Ovary (tissue), 10 donors: ENCODE measurements at places on chromosomes 5 and 9. TPM values are rescaled to one million over a fixed set of nuclear protein-coding genes. Genes with fewer than 3 reads are reported as not detected.

DNA sequence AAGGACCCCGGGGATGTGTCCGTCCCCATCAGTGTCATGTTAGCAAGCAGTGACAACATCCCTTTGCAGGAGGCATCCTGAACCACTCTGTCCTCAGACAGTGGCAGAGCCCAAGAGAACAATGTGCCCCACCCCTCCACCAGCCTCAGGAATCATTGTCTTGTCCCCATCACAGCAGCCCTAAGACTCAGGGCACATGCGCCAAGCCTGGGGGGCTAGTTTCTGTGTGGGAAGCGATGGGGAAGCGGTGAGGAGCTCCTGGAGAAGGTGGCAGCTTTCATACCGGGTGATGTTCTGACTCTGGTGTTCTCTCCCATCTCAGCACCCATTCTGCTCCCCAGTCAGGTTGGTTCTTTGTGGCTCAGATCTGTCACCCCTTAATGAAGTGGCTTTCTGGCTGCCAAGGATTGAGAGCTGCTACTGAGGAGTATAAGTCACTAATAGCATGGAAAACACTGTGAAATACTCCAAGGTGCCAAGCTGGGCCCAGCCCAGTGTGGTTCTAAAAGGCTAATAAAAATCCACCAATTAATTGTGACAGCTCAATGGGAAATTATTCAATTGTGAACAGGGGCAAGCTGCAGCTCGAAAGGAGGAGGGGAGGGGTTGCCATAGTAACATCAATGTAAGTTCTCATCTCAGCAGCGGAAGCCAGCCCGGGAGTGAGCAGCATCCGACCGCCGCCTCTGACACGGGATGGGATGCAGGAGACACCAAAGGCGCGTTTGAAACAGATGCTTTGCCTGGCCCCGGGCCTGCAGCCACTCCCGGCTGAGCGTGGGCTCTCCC, 4.7 kb downstream of the QRFP start:
- DNase-seq = no peak
- H3K4me3 ChIP-seq = no peak overlapping the region
- H3K27me3 ChIP-seq = no peaks in the 10 kb centered on the region
- H3K36me3 ChIP-seq = no peaks in the 10 kb centered on the region
- no peaks in the 10 kb centered on the region for H3K4me1 ChIP-seq

GRCh38 chr5:53820802-53821171, 260.3 kb downstream of the NDUFS4 start:
- H3K36me3 ChIP-seq = no peaks in the 10 kb centered on the region
- DNase-seq = no peak
- H3K27ac ChIP-seq = no peak overlapping the region
- no peaks in the 10 kb centered on the region for H3K27me3 ChIP-seq
- no peak overlapping the region for H3K4me3 ChIP-seq

DNA sequence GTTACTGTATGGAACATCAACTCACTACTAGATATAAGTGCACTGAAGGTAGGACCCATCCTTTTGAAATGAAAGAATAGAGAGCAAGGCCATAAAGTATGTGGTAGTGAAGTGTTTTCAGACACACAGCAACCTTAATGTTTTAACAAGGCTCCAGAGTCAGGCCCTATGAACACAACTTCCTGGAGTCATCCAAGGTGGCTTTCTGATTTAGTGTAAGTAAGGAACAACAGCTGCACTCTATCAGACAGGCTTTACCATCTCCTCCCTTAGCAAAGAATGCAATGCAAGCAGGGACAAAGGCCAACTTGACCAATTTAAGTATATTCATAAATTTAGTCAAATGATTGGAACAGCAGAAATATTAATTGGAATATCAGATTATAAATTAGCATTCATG, 90.1 kb downstream of the MPDZ start:
- H3K4me3 ChIP-seq = no peak overlapping the region
- H3K27ac ChIP-seq = no peak overlapping the region
- no peaks in the 10 kb centered on the region for H3K4me1 ChIP-seq

DNA sequence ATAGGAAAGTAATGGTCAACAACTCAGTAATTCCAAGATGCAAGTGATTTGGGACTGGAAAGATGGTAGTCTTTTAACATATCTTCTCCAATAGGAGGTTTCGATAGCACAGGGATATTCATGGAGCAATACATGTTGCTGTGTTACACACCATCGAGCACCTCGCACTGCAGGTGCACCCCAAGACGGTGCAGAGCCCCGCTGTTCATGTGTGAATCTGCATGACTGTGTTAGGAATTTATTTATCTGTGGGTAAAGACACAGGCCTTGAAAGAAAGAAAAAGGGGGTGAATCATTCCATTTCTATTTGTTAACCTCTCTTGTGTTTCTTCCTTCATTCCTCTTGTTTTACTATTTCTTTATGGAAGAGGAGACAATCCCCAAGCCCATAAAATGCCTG, 217.1 kb downstream of the EBF1 start:
- H3K4me1 ChIP-seq = peaks cover 7% of the 10 kb centered on the region
- DNase-seq = no peak
- no peak overlapping the region for H3K4me3 ChIP-seq
- H3K27me3 ChIP-seq = no peaks in the 10 kb centered on the region

- H3K27me3 ChIP-seq = no peaks in the 10 kb centered on the region
- H3K4me1 ChIP-seq = no peaks in the 10 kb centered on the region
- DNase-seq = no peak
- H3K36me3 ChIP-seq = no peaks in the 10 kb centered on the region
- no peak overlapping the region for H3K4me3 ChIP-seq
These were observed 226.5 kb upstream of the GLRA1 start for GRCh38 chr5:152151113-152151512.

- no peak for DNase-seq
- H3K27ac ChIP-seq = peak overlapping the region; percentile 76
- H3K27me3 ChIP-seq = no peaks in the 10 kb centered on the region
- H3K4me3 ChIP-seq = no peak overlapping the region
- H3K4me1 ChIP-seq = peaks cover 6% of the 10 kb centered on the region
These were observed 148.0 kb downstream of the MEF2C start for GRCh38 chr5:88734983-88735382.

PCDHB3 gene
- 3.7 TPM for total RNA-seq

CTXN3 gene
- not detected for total RNA-seq

TMEM232 gene
- total RNA-seq = 2.4 TPM

DNA sequence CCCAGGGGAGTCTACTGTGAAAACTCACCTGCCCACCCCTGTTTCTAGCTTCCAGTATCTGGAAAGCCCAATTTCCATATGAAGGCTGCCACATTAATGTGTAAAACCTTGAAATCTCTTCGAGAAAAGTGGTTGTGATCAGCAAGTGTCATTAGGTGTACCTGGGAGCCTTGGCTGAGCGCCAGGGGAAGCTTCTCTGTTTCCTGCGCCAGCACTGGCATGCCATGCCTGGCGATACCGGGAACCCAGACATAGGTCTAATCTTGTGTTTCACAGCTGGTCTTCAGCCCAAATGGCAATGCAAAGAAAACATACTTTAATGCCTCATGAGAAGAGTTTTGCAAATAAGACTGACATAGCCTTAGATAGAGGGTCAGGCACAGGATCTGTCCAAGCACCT, 101.6 kb downstream of the TENT4A start:
- H3K4me3 ChIP-seq = no peak overlapping the region
- DNase-seq = no peak
- no peaks in the 10 kb centered on the region for H3K27me3 ChIP-seq
- no peaks in the 10 kb centered on the region for H3K36me3 ChIP-seq

DNA sequence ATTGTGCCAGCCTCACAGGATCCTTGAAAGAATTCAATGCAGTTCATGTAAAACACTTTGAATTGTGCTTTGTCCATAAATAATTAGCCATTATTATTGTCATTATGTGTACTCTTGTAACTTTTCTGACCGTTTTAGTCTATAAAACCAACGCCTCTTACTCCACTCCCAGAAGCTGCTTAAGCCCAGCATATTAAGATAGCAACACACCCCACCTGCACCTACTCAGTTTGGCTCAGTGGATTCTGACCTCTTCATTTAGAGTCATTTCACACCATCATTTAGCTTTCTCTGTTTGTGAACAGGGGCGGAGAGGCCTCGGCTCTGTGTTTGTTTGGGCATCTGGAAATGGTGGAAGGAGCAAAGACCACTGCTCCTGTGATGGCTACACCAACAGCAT, 205.1 kb downstream of the PCSK5 start:
- H3K27ac ChIP-seq = no peak overlapping the region
- no peak overlapping the region for H3K4me3 ChIP-seq
- no peak for DNase-seq
- peaks cover 11% of the 10 kb centered on the region for H3K4me1 ChIP-seq

DNA sequence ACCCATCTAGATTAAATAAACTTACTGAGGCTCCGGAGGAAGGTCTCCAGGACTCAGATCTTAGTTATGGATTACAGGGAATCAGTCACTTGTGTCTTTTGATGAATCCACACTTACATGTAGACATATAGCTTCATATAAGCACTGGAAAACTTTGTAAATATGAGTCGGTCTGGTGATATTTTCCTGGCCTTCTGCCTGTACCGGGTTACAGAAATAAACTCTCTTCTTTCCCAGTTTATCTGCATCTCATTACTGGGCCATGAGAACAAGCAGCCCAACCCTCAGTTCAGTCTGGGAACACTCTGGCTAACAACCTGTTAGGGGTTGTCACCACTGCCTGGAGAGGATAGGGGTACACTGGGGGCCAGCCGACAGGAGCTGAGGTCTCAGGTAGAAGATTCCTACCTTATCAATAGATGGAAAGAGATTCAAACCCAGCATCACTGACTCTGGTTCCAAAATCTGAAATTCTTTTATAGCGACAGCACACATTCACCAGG, 59.1 kb downstream of the THBS4 start:
- no peaks in the 10 kb centered on the region for H3K27me3 ChIP-seq
- no peak overlapping the region for H3K4me3 ChIP-seq
- no peak overlapping the region for H3K27ac ChIP-seq
- H3K36me3 ChIP-seq = no peaks in the 10 kb centered on the region
- DNase-seq = no peak

DNA sequence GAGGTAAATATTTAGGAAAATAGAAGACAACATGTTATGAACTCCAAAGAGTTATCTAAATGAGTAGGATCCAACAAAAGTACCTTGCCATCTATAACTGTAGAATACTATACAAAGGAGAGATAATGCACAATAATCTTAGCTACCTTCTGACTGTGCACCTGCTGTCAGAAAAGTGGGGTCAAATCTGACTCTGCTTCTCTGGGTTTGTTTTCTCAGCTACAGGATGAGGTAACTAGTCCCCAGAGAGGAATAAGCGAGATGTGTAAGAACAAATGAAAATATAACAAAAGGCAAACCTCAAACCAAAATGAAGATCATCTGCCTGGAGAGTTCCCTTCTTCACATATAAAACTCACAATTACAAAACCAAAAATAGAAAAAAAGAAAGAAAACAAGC, 204.8 kb downstream of the DCP2 start:
- H3K27me3 ChIP-seq = no peaks in the 10 kb centered on the region
- H3K4me3 ChIP-seq = no peak overlapping the region
- no peak overlapping the region for H3K27ac ChIP-seq
- H3K36me3 ChIP-seq = no peaks in the 10 kb centered on the region

GRCh38 chr9:134871697-134872340, 8.8 kb upstream of the FCN2 start:
- H3K27me3 ChIP-seq = no peaks in the 10 kb centered on the region
- no peak overlapping the region for H3K4me3 ChIP-seq
- H3K4me1 ChIP-seq = no peaks in the 10 kb centered on the region
- H3K36me3 ChIP-seq = no peaks in the 10 kb centered on the region

- no peaks in the 10 kb centered on the region for H3K36me3 ChIP-seq
- no peaks in the 10 kb centered on the region for H3K27me3 ChIP-seq
- DNase-seq = no peak
- no peak overlapping the region for H3K4me3 ChIP-seq
- H3K4me1 ChIP-seq = no peaks in the 10 kb centered on the region
- no peak overlapping the region for H3K27ac ChIP-seq
These were observed 54.7 kb downstream of the ANXA2R start for GRCh38 chr5:42985129-42986037.

LTC4S gene
- 20.6 TPM for total RNA-seq

DNA sequence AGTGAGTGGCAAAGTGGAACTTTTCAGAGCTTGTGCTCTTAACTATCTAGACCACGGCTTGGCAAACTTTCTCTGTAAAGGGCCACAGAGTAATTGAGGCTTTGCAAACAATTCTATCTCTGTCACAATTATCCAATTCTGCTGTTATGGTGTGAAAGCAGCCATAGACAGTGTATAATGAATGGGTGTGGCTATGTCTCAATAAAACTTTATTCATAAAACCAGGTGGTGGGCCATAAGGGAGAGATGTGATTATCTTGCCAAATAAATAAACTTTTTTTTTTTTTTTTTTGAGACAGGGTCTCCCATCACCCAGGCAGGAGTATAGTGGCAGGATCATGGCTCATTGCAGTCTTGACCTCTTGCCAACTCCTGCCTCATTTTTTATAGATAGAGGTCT, 78.7 kb upstream of the GNA14 start:
- H3K4me1 ChIP-seq = peaks cover under 1% of the 10 kb centered on the region
- no peak overlapping the region for H3K4me3 ChIP-seq
- H3K27me3 ChIP-seq = no peaks in the 10 kb centered on the region
- H3K36me3 ChIP-seq = no peaks in the 10 kb centered on the region
- H3K27ac ChIP-seq = no peak overlapping the region

DNA sequence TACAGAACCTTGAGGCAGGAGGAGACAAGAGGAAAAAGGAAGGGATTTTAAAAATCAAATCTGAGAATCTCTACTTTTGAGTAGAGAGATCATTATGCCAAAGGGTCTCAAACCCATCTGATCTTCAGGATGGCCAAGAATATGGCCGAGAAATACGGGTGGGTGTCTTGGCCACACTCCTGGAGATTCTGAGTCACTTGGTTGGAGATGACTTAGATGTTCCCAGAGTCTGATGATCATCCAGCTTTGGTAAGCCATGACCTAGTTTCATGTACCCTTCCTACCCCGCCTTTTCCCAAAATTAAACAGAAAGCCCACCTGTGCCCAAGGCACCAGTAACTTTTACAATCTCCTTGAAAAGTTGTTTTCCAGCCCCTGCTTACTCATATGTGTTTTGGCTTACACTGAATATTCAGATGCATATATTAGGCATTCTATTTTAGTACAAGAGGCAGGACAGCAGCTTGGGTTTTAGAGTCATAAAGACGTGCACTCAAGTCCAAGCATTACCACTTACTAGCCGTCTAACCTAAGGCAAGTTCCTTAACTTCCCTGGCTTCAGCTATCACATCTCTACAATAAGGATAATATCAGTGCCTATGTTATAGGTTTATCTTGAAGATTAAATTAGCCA, 167.0 kb upstream of the GPR151 start:
- no peaks in the 10 kb centered on the region for H3K4me1 ChIP-seq
- no peak overlapping the region for H3K27ac ChIP-seq
- H3K36me3 ChIP-seq = no peaks in the 10 kb centered on the region
- no peaks in the 10 kb centered on the region for H3K27me3 ChIP-seq
- H3K4me3 ChIP-seq = no peak overlapping the region

- H3K4me1 ChIP-seq = no peaks in the 10 kb centered on the region
- no peaks in the 10 kb centered on the region for H3K27me3 ChIP-seq
- H3K36me3 ChIP-seq = no peaks in the 10 kb centered on the region
- no peak for DNase-seq
- no peak overlapping the region for H3K27ac ChIP-seq
- H3K4me3 ChIP-seq = peak overlapping the region; percentile 46
These were observed 125.1 kb downstream of the PDE4D start for GRCh38 chr5:59768152-59769040.

GRCh38 chr5:43123887-43124286, 3.2 kb downstream of the ZNF131 start:
- H3K4me3 ChIP-seq = no peak overlapping the region
- DNase-seq = no peak
- no peaks in the 10 kb centered on the region for H3K27me3 ChIP-seq
- no peaks in the 10 kb centered on the region for H3K36me3 ChIP-seq
- no peak overlapping the region for H3K27ac ChIP-seq
- H3K4me1 ChIP-seq = peaks cover 1% of the 10 kb centered on the region

GRCh38 chr5:145056800-145057199, 778.3 kb downstream of the PRELID2 start:
- no peaks in the 10 kb centered on the region for H3K27me3 ChIP-seq
- DNase-seq = no peak

SLC34A3 gene
- total RNA-seq = not detected
